Posterior cingulate gyrus (tissue), 11 donors: ENCODE measurements at places on chromosomes 12 and 14.

DNA sequence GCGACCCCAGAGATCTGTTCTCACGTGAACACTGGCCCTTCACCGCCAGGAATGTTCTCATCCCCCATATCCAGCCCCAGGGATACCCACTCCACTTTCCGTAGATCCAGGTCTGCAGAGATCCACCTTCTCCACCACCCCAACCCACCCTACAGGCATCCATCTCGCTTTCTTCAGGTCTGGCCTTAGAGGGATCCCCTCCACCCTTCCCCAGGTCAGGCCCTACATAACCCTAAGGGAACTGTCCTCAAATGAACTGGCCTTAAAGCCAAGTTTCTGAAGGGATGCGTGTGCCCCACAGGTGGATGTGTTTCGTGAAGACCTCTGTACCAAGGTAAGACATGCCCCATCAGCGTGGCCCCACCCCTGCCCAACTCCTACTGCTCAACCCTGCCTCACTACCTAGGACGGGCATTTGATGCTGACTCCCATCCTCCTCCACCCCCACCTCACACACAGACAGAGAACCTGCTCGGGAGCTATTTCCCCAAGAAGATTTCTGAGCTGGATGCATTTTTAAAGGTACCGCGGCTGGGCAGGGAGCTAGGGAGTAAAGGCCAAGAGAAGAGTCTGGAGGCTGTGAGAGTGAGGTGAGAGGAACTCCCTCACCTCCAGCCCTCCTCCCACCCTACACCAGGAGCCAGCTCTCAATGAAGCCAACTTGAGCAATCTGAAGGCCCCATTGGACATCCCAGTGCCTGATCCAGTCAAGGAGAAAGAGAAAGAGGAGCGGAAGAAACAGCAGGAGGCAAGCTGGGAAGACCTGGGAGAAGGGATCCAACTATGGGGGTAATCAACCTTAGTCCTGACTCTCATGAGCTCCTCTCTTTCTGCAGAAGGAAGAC is 912 bp downstream of the PSME1 start:
- no peak for DNase-seq

DNA sequence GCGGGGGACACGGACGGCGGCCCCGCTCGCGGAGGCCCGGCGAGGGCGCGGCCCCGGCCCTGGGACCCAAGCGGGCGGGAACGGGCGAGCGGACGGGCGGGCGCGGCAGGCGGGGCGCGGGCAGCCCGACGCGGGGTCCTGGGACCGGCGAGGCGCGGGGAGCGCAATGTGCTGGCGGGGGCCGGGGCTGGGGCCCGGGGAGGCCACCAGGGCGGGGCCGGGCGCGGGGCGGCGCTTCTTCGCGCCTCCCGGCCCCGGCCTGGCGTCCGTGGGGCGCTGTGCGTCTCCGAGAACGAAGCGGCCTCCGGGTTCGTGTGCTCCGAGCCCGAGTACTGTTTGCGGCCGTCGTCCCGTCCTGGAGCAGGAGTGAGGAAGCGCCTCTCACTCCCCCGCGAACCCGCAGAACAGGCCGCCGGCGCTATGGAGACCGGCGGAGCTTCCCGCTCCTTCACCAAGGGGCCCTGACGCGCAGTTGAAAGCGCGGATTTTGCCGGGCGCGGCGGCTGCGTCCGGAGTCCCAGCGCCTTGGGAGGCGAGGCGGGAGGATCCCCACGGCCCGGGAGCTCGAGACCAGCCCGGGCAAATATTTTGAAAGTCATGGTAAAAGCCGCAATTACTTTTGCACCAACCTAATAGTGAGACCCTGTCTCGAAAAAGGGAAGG is 420 bp upstream of the ANKLE2 start:
- peak; percentile 64 for DNase-seq

DNA sequence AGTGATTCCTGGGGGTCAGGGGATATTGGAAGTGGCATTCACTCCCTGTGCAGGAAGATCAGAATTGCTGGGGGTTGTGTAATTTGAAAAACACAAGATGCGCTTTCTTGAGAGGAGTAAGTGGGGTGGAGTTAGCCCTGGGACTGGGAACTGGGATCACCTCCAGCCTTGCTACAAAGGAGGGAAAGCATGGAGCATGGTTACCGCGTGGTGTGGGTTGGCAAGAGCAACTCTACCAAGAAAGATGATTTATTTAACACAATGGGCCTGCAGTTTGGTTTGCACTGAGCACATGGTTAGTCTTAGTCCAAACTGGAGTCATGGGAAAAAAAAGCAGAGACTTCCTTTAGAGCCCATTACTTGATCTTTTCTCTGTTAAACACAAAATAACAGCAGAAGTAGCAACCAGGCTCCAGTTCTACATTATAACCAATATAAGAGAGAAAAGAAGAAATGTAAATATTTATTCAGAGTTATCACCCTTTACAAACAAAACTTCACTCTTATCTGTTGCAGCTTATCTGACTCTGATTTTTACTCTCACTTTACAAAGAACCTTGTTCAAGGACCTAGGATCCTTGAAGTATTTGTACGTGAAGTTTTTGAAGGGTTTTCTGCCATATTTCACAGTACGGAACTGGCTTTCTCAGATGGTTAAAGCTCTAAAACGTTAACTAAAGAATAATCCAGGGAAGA is 2.1 kb upstream of the NIN start:
- no peak for DNase-seq

DNA sequence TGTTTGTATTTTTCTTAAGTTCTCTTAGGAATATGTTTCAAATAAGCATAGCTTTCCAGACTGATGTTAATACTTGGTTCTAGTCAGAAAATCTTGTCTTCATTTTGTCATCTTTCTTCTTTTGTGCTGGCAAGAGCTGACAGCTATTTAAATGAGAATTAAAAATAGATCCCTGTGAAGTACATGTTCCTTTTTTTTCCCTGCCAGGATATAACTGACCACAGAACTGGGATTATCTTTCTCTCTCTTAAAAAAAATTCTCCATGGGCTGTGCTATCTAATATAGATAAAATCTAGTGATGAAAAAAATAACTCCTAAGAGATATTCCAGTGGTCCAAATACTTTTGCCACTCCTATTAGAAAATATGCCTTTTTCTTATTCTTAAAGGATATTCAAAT is 163.4 kb downstream of the AKAP6 start:
- DNase-seq = no peak

- no peak for DNase-seq
Measured at GRCh38 chr12:65638324-65638723, 186.0 kb upstream of the HMGA2 start.

DNA sequence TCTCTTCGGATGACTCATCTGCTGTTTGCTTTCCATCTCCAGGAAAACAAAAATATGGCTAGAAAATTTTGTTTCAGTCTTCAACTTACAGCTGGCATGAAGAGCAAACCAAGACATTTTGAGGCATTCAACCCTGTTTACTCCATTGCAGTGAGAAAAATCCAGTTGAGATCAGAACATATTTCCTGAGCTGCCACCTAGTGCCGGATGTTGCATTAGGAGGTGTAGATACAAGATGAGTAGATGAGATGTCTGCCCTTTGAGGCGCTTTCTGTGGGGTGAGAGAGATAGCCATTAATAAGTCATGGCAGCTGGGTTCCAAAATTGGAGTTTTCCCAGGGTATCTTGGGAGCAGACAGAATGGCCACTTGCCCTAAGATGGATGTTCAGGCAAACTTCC is 171.1 kb downstream of the PRKCH start:
- no peak for DNase-seq

GRCh38 chr12:71157601-71158233 is at the start of gene TSPAN8:
Gene TSPAN8, minus strand, starts transcription at chr12:71157999. Its CDS starts 321 bp downstream, at chr12:71157678.
- no peak for DNase-seq

- DNase-seq = peak; percentile 70
Measured at GRCh38 chr12:49868952-49869815, 26.3 kb upstream of the BCDIN3D start.

- no peak for DNase-seq
Measured at GRCh38 chr14:104984056-104984894, 1.3 kb upstream of the CLBA1 start.

DNA sequence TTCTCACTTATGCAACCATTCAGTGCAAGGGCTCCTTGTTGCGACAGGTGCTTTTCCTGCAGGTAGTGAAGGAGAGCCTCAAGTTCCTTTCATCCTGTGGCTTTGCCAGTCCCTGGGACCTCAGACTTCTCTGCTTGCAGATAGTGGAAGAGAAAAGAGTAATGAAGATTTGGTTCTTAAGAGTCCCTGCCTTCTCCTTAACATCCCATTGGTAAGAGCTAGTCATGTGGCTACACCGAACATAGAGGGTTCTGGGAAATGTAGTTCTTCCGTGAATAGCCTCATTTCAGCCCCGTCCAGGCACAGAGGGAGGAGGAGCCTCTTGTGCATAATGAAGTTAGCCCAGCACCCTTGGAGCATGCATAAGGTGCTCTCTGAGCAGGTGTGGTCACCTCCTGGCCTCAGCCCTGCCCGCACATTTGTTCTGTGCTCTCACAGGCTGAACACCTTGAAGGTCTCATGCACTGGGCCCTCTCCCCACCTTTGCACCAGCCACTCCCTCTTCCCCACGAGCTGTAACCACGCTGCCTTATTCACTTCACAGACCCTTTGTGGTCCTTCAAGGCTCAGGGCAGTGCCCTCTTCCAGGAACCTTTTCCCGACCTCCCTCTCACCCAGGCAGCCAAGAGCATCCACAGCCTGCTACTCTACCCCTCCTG is 134.0 kb downstream of the BCL11B start:
- no peak for DNase-seq

GRCh38 chr12:3135522-3136461 is 58.6 kb downstream of the TSPAN9 start:
- DNase-seq = no peak

- DNase-seq = no peak
Measured at GRCh38 chr12:53955036-53955775, 503 bp downstream of the HOXC12 start.

DNA sequence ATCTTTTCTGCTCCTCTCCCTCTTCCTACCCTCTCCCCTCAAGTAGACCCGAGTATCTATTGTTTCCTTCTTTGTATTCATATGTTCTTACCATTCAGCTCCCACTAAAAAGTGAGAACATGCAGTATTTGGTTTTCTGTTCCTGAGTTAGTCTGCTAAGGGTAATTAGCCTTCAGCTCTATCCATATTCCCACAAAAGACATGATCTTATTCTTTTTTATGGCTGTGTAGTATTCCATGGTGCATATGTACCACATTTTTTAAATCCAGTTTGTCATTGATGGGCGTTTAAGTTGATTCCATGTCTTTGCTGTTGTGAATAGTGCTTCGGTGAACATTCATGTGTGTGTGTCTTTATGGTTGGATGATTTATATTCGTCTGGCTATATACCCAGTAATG is 32.2 kb downstream of the CRADD start:
- no peak for DNase-seq

- no peak for DNase-seq
Measured at GRCh38 chr12:50087151-50087550, 2.0 kb downstream of the SMARCD1 start.

- no peak for DNase-seq
Measured at GRCh38 chr14:76228138-76228537, 76.4 kb downstream of the GPATCH2L start.

- DNase-seq = no peak
Measured at GRCh38 chr12:47885012-47885501, 19.7 kb downstream of the VDR start.

DNA sequence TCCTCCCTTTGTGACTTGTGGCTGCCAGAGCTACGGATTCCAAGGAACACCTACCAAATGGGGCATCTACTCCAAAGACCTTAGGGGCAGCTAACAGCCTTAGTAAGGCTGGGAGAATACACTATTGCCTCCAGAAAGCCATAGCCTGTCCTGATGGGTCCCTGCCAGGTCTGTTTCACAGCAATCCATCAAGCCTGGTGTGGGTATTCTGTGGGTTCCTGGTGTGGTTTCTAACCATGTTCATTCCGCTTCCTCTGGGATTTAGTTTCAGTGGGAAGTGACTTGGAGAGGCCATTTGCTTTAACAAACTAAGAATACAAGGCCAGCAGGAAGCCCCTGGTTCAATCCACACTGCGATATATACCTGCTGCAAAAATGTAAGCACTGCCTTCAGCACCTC is 220.5 kb downstream of the FOXN3 start:
- DNase-seq = no peak

- DNase-seq = no peak
Measured at GRCh38 chr12:45402288-45402687, 186.4 kb downstream of the ANO6 start.

- DNase-seq = peak; percentile 58
Measured at GRCh38 chr12:31591380-31591901, 505 bp upstream of the DENND5B start.

GRCh38 chr12:54221402-54221984 is 32.7 kb upstream of the SMUG1 start:
- DNase-seq = no peak

DNA sequence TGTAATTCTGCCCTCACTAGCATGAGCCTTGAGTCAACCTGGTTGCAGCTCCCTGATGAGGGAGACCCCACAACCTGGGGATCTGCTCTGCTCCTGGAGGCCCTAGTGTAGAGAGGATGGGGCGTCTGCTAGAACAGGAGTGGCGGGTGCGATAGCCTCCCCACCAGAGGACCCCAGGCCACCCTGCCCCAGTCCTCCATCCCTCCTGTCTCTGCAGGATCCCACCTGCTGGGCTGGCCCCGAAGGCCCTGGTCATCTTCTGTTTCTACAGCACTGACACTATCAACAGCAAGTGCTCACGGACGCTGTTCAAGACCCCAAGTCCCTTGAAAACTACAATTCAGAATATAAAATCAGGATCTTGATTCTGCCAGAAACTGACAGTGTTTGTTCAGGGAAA is 15.2 kb downstream of the ANHX start:
- no peak for DNase-seq

- DNase-seq = no peak
Measured at GRCh38 chr12:44930972-44931600, 55.0 kb upstream of the NELL2 start.

DNA sequence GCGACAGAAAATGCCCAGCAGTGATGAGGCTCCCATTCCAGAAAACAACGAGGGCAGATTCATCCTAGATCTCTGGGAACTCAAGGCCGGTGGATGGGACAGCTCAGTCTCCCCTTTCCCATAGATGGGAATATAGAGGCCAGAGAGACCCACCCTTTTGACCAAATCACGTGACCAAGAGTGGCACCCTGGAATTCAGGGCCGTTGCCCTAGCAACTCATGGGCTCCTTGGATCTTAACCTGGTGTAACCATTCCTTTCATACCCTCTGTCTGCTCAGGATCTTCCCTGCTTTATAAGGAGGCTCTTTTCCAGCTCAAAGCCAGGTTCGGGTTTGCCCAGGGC is 8.4 kb upstream of the LRTM2 start:
- peak; percentile 37 for DNase-seq

DNA sequence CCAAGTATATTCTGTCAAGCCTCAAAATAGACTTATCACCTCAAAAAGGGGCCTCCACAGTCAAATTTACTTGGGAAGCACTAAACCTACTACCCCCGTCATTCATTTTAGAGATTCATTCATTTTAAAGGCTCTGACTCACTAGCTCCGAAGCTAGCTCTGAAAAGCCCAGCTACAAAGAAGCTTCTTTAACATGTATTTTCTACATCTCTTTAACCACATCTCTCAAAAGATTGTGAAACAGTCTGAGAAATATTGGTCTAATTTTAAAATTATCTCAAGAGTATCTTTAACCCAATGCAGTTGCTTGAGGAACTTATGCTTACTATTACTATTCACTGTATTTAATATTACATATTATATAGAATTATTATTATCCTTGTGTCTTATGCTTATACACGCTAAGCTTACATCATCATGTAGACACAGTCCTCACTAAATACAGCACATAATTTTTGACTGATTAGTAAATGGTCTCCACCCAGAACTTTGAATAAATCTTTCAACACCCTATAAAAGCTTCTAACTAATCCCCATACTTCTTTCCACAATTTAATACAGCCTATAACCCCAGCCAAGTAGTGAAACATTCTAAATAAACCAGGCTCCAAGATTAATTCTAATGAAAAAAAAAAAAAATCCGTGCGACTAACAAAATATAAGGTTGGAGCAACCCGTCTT is 7.8 kb downstream of the NT5DC3 start:
- DNase-seq = no peak

- DNase-seq = peak; percentile 80
Measured at GRCh38 chr12:12812174-12812573, 972 bp upstream of the DDX47 start.
